Cortex of kidney (tissue), 1 donor: ENCODE measurements at places on chromosomes 3 and 15.

GRCh38 chr15:27244047-27244446 is 273.1 kb downstream of the GABRG3 start:
- DNase-seq = no peak

DNA sequence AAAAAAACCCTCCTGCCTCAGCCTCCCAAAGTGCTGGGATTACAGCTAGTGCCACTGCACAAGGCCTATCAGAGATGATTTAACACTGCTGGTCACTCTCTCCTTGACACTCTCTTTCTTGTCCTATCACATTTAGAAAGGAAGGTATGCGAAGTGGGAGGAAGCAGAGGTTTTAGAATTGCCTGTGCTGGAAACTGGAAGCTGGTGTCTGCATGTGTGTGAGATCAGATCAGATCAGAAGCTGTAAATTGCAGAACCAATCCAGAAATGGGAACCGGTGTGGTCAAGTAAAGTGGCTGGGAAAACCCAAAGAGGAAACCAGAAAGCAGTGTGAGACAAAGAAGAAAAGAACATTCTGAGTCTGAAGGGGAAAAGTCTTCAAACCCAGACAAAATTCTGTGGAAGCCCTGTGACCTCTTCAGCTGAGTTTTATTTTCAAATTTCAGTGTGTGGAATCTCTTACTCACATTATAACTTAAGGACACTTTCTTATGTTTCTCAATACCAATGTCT is 2.8 kb downstream of the EFHB start:
- no peak for DNase-seq

- no peak for DNase-seq
Measured at GRCh38 chr15:59819092-59819491, 130.0 kb upstream of the BNIP2 start.

- no peak for DNase-seq
Measured at GRCh38 chr3:69472093-69472492, 86.2 kb upstream of the FRMD4B start.

DNA sequence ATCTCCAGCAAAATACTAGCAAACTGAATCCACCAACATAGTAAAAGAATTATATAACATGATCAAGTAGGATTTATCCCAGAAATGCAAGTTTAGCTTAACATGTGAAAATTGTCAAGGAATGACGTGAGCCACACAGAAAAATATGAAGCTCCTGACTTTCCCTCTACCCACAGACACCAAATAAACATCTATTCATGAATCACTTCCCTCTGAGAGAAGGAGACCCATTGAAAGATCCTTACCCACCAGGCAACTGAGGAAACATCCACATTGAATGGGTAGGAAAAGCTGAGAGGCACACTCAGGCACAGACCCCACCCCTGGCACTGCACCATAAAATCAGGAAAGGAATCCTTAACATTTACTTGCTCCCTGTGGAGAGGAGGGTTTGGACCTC is 102.2 kb upstream of the MANF start:
- DNase-seq = no peak

DNA sequence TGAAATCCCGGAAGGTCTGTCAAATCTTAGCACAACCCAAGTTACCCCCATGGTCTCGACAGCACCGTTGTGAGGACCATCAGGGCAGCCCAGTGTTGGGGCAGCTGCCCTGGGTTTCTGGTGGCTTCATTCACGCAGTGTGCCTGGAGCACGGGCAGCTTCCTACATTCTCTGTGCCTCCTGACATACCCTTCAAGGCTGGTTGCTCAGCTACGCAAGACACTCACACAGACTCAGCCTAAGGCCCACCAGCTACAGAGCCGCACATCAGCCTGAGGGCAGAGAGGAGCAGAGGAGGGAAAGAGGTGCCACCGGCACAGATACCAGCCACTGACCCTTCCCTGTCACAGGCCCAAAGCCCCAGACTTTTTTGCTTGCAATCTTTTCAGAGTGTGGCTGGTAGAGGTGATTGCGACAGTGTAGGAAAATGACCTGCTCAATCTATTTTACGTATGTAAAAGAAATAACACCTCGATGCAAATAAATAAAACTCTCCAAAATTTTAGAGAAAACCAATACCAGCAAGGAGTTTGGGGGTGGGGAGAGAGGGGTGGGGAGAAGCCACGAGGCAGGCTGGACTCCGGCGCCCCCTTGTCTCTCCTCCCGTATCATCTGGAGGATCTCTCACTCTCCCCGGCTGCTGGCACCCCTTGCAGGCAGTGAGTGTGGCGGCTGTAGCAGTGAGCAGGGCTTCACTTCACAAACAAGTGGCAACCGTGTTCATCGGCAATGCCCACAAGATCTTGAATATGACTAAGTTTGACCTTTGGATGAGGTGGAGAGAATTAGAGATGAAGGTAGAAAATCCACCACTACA is 12.7 kb downstream of the CSPG5 start:
- no peak for DNase-seq

DNA sequence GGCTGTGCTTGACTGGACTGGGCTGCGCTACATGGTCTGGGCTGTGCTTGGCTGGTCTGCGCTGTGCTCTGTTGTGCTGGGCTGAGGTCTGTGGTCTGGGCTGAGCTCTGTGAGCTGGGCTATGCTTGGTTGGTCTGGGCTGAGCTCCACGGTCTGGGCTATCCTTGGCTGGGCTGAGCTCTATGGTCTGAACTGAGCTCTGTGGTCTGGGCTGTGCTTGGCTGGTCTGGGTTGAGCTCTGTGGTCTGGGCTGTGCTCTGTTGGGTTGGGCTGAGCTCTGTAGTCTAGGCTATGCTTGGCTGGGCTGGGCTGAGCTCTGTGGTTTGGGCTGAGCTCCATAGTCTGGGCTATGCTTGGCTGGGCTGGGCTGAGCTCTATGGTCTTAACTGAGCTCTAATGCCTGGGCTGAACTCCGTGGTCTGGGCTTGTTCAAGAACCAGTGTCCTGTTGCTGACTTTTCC is 92.0 kb downstream of the PLXNA1 start:
- no peak for DNase-seq

GRCh38 chr3:129305592-129306091 is 27.0 kb downstream of the HMCES start:
- DNase-seq = no peak
